ENCODE measurements at places on chromosomes 7 and 10.

GRCh38 chr7:117375380-117375779 is 51.9 kb downstream of the ASZ1 start:
- no peak for DNase-seq

GRCh38 chr7:148162808-148163207 is 427.8 kb upstream of the C7orf33 start:
- DNase-seq: no peak

- no peak for DNase-seq
Measured at GRCh38 chr7:69269806-69270205, 328.5 kb upstream of the AUTS2 start.

DNA sequence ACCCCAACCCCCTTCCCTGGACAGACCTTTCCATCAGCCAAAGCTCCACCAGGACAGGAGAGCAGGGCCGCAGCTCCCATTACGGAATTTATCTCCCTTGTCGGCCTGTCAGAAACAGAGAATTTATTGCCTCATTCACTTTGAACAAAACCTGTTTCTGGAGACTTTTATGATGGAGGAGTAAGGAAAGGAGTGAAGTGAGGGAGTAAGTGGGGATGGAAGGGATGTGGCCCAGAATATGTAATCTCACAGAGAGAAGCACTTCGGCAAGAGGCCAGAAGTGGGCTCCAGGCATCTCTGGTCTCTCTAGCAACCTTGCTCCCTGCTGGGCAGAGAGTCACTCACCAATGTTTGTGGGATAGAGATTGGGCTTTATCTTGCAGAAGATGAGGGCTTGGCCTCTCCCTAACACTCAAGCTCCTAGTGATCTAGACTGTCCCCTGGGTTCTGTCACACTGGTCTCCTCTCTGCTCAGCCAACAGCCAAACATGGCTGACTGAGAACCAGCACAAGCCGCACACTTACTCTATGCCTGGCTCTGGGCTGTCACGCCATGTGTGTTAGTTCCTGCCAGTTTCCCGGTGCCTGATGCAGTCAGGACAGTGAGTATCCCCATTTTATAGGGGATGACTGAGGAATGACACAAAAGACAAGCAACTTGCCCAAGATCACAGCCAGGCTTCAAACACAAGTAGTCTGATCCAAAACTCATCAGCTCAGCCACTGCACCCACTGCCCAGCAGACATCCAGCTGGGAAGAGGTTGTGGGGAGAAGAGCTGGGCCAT is 149.4 kb upstream of the ZMIZ1 start:
- DNase-seq: no peak

DNA sequence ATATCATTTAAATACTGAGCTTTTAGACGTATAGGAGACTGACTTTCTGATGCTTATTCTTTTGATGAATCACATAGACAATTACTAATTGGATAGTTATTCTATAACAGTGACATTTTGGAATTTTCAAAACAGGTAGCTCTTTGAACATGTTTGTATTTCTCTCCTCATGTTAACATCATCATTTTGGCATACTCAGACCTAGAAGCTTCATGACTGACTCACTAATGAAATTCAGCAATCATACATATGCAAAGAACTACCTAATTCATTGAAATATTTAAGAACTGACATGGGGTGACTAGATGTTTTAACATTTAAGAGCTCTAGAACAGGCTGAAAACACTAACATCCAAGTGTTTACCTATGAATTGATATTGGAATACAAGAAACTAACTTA is 192.3 kb downstream of the VTI1A start:
- DNase-seq: no peak

GRCh38 chr7:84070770-84071169 is 123.8 kb downstream of the SEMA3A start:
- no peak for DNase-seq

GRCh38 chr10:123948030-123948823 is 56.6 kb upstream of the CPXM2 start:
- no peak for DNase-seq

GRCh38 chr7:66687186-66687585 is 53.3 kb upstream of the RABGEF1 start:
- DNase-seq: no peak

- no peak for DNase-seq
Measured at GRCh38 chr10:101781655-101781983, 1.6 kb downstream of the NPM3 start.

- DNase-seq: no peak
Measured at GRCh38 chr7:50356212-50356944, 51.9 kb downstream of the IKZF1 start.

DNA sequence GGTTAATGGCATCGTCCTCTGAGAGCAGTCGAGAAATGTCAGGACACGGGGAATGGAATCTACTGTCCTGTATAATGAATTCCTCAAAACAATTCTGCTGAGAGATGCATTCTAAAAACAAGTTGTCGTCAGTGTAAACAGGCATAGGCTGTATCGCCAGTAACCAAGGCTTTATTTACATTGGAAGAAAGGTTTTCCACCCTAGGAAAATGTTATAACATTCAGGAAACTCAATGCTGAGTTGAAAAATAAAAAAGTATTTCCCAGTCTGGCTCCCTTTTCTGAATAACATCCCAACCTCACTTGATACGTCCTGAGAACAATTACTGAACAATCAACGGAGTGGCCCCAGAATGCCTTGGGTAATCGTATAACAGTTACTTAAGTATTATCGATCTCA is 79.6 kb upstream of the UCN3 start:
- no peak for DNase-seq

- no peak for DNase-seq
Measured at GRCh38 chr7:47471831-47472230, 110.1 kb downstream of the TNS3 start.

DNA sequence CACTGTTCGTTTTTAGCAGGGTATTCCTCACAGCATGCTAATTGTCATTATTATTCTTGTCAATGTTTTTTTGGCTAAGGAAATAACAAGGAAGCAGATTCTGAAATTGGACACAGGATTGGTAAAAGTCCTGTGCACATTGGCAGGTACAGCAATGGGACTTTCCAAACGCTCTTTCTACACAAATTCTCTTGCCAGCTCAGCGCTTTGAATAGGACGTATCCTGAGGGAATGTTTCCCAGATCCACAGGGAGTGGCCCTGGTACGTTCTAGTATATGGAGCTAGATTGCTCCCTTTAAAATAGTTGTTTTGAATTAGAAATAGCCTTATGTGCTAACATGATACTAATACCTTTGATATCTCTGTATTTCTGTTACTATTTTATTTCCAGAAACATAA is 82.8 kb upstream of the GRB10 start:
- DNase-seq: no peak

DNA sequence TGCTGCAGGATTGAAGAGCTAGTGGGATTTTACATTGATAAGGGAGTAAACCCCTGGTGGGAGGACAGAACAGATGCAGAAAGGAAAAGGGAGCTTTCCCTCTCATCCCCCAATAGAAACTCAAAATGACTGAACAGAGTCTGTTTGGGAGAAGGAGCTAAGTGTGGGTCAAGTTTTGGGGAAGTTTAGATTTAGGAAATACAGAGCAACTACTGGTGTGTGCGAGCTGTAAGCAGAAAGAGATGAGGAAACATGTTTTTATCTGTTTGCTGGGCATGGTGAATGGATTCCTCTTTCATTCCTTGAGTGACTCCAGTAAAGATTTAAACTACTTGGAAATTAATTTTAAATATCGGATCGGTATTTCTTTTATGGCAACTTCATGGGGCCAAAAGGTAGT is 132.7 kb downstream of the AOAH start:
- DNase-seq: no peak

DNA sequence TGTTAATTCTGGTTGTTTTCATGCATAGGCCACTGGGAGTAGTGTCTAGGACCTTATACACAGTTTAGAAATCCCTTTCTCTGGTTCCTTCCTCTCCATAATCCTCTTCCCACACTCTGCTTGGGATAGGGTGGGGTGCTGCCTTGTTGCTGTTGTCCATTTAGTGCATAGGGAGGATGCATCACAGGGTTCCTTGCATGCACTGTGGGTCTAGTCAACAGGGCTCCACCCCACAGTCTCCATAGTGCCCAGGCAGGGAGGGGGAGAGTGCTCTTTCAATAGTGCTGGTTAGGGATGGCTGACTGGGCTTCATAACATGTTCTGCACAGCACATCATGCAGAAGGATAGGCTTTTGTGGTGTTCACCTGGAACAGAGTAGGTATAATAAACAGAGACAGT is 81.1 kb downstream of the ARHGAP12 start:
- no peak for DNase-seq

GRCh38 chr7:136941816-136942215 is 73.4 kb downstream of the CHRM2 start:
- no peak for DNase-seq

DNA sequence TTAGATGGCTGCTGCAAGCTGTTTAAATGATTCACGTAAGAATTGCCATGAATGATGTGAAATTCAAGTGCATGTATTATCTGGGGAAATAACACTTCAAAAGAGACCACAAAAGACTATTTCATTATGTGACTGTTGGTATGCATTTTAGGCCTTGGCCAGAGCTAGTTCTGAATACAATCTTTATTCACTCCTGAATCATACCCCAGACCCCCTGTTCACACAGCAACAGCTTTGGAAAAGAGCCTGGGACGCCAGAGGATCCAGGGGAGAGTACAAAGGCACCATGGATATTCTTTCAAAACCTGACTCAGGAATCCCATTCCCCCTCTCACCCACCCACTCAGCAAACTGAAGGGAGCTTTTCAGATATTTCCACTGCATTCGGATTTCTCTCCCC is 377.1 kb upstream of the DPP6 start:
- no peak for DNase-seq

DNA sequence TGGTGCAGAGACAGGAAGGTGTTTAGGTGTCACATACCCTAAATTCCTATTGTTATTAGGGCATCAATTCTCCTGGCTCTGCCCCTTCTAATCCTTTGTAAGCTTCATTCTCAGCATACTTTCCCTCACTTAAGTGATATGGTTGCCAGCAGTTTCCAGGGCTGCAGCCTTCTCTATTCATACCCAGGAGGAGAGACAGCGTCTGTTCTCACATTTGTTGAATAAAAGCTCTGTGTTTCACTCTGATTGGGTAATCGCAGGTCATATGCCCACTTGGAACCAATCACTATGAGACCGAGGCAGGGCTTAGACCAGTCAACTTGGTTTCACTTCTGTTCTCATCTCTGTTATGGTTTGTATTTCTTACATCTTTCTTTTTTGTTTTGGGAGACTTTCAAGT is 109.6 kb upstream of the MTPN start:
- no peak for DNase-seq

DNA sequence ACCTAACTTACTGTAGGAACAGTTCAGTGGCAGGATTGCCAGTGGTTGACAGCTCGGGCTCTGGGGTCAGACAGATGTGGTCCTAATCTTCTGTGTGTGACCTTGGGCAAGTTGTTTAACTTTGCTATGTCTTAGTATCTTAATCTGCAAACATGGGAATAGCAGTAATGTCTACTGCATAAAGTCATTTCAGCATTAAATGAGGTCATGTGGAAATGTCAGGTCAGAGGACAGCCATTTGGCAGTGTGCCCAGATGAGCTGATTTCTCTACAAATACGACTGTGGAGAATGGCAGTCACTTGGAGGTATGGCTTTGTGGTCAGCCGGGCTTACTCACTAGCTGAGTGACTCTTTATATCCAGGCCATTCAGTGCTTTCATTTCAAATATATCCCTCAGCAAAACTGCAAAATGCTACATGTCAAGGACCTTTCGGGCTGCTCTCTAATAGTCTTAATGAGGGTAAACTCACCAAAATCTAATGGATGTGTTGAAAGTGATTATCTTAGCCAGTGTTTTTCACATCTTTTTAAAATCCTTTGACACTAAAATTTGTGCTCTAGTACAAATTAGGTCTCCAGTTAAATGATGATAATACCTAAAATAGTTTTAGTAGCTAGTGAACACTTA is 171.4 kb downstream of the ST7 start:
- DNase-seq: peak; percentile 58

- DNase-seq: no peak
Measured at GRCh38 chr10:43685744-43686143, 37.1 kb upstream of the ZNF32 start.

GRCh38 chr10:77850620-77851231 is 75.8 kb downstream of the DLG5 start:
- no peak for DNase-seq

- no peak for DNase-seq
Measured at GRCh38 chr7:92843781-92844180, 7.4 kb upstream of the CDK6 start.

DNA sequence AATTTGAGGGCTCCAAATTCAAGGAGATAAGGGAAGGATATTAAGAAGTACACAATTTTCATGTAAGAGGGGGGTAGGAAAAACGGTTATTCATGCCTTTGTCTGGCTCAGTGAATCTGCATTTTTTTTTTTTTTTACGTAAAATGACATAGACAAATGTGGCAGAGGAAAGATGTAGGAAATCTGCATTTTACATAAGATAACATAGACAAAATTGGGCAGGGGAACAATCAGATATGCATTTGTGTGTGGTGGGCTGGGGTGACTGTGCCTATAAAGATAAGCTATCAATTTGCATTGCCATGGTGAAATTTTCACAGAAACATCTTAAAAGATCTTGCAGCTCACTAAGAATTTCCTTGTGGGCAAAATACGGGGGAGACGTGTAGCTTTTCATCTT is 92.7 kb upstream of the GPR141 start:
- no peak for DNase-seq

DNA sequence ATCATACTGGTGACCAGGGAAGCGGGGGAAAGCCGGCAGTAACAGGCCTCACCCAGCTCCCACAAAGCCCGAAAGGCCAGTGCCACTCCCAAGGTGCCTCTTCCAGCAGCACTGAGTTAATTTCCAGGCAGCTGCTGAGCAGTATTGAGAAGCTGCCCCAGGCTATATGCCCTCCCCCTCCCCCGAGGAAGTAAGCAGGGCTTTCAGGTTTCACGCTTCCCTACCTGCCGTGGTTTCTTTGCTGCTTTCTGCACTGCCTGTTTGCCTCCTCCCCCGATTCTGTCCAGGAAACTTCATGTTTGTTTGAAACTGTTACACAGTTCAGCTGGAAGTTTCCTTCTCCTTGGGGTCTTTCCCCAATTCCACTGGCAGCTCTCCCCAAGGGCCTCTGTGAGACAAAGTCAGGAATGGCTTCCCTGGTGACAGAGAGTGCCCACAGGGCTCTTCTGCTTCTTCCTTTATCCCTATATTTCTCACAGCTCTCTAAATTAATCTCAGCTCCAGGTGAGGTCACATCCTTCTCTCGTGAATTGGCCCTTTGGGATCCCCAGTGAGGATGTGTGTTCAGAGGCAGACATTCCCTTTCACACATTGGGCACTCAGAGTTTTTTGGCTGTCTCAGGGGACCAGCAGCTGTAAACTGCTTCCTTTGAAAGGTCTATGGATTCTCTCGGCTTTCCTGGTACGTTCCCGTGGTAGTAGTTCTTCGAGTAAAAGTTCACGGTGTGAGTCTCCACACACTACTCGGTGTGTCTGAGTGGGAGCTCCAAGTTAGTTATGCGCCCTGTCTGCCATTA is 19.4 kb downstream of the C1GALT1 start:
- DNase-seq: no peak

Measured in stimulated activated CD8-positive, alpha-beta memory T cell treated with anti-CD3 and anti-CD28 coated beads, Interleukin-2, amount 100 ng/mL, for 48 hours (primary cell).